Activated CD4-positive, alpha-beta T cell treated with anti-CD3 and anti-CD28 coated beads, Interleukin-2, amount 50 U/mL, for 24 hours (primary cell): ENCODE measurements at places on chromosomes 7 and 10.

GRCh38 chr7:4267341-4268039 lies 414.6 kb upstream of the FOXK1 start:
- DNase-seq: no peak

DNA sequence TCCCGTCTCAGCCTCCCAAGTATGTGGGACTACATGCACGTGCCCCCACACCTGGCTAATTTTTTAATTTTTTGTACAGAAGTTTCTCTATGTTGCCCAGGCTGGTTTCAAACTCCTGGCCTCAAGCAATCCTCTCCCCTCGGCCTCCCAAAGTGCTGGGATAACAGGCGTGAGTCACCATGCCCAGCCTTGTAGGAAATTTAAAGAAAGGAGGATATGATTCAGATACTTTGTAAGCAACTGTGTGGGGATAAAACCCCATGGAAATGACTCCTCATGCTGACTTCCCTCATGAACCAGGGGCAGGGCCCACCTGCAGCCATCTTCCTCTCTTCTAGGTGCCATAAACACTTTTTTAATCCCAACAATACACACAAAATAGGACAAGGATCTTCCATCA lies 50.2 kb downstream of the APBB1IP start:
- no peak for DNase-seq

DNA sequence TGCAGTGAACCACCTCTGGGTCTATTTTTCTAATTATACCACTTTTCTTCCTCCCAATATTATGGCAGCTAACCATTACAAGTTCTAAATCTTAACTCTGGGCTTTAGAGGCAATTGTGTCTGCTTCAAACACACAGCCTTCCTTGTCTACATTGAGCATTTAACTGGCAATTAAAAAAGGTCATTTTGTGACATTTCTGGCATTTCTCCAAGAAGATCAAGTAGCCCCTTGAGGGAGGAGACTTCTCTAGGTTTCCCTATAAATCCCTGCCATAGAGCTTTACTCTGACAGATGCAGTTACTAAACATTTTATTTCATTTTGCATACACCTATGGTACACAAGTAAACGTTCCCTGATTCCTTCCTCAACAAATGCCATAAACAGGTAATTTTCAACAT lies 33.4 kb upstream of the FAM133B start:
- no peak for DNase-seq

- DNase-seq: no peak
These were observed 1.3 kb downstream of the BHLHA15 start for GRCh38 chr7:98212532-98213041.

DNA sequence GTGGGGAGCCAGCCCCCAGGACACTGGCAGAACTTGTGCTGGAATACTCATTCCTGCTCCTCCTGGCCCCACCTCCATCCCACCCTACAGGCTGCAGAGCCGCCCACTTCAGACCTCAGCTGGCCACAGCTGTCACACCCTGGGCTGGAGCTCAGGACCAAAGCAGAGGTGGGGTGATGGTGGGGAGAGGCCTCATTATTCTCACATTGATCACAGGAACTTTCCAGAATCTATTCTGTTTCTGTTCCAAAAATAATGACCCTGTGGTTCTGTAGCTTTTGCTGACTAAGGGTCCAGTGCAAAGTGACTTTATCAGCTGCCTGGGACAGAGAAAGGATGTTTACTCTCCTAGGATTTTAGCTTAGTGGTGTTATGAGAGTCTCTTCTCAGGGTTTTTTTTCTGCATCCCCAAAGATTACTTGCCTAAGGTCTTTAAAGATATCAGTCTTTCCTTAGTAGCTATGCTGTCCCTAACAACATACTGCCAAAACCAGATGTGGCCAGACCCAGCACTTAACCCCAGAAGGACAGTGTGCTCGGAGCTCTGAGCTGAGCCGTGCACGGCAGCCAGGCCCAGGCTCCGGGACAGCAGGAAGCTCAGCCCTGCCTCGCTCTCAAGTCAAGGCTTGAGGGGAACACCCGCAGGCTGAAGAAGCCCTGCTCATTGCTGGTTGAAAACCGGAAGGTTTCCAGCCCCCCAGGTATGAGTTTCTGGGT lies 223.3 kb downstream of the MLLT10 start:
- DNase-seq: no peak
